Endothelial cell of coronary artery (primary cell): ENCODE measurements at places on chromosomes 5 and 9. TPM values are rescaled to one million over a fixed set of nuclear protein-coding genes. Genes with fewer than 3 reads are reported as not detected.

The SLC25A2 gene
- 0.09 and 0.19 TPM in 2 replicates for total RNA-seq

The SHOC1 gene
- total RNA-seq, result under 0.01 TPM in 1 of 2 replicates, not detected in the other

The CAVIN4 gene
- 1.6 and 2.0 TPM in 2 replicates for total RNA-seq

The TMOD1 gene
- 0.09 and 0.28 TPM in 2 replicates for total RNA-seq

The AGXT2 gene
- not detected in 2 replicates for total RNA-seq

The FRMPD1 gene
- not detected in 2 replicates for total RNA-seq

The PRLR gene
- not detected in 2 replicates for total RNA-seq

The MARVELD2 gene
- total RNA-seq, result 1.7 and 2.1 TPM in 2 replicates

The ZNF366 gene
- 1.1 and 4.0 TPM in 2 replicates for total RNA-seq

The UBTD2 gene
- 21.1 and 23.5 TPM in 2 replicates for total RNA-seq

The SPATA31A1 gene
- total RNA-seq, result not detected in 2 replicates

The SLC6A19 gene
- total RNA-seq, result not detected in 2 replicates

The ANKRD18B gene
- 0.94 and 2.7 TPM in 2 replicates for total RNA-seq

The COL27A1 gene
- 7.3 and 11.5 TPM in 2 replicates for total RNA-seq

The FBLL1 gene
- 0.36 and 0.47 TPM in 2 replicates for total RNA-seq

The PDE8B gene
- total RNA-seq, result not detected in 2 replicates

The ENC1 gene
- 126 and 134 TPM in 2 replicates for total RNA-seq

The DNAJC18 gene
- total RNA-seq, result 5.3 and 9.4 TPM in 2 replicates

The ANKRD31 gene
- under 0.01 TPM in 1 of 2 replicates, not detected in the other for total RNA-seq

The FUT7 gene
- total RNA-seq, result not detected in 2 replicates

The TAF11L5 gene
- total RNA-seq, result not detected in 2 replicates

The CYSRT1 gene
- total RNA-seq, result 0.19 and 0.45 TPM in 2 replicates

The PCDHGB2 gene
- total RNA-seq, result 2.0 and 2.2 TPM in 2 replicates

The F2RL2 gene
- total RNA-seq, result 1.1 and 1.6 TPM in 2 replicates

The FPGS gene
- 72.3 and 81.5 TPM in 2 replicates for total RNA-seq

The DAPK1 gene
- 45.3 and 65.3 TPM in 2 replicates for total RNA-seq

The SYNPO gene
- total RNA-seq, result 10.0 and 39.4 TPM in 2 replicates

The LAMC3 gene
- under 0.01 TPM in 1 of 2 replicates, not detected in the other for total RNA-seq

The LCN6 gene
- not detected in 2 replicates for total RNA-seq

The SLC45A2 gene
- total RNA-seq, result 0.09 TPM in 1 of 2 replicates, not detected in the other

The MEF2C gene
- 46.9 and 62.7 TPM in 2 replicates for total RNA-seq

The TPPP gene
- 0.18 and 0.19 TPM in 2 replicates for total RNA-seq

The SPATA31C1 gene
- not detected in 2 replicates for total RNA-seq
